NCI-H1694 treated with DMSO at 0.1 percent for 48 hours (cell line): ENCODE measurements at places on chromosomes 16 and 17.

DNA sequence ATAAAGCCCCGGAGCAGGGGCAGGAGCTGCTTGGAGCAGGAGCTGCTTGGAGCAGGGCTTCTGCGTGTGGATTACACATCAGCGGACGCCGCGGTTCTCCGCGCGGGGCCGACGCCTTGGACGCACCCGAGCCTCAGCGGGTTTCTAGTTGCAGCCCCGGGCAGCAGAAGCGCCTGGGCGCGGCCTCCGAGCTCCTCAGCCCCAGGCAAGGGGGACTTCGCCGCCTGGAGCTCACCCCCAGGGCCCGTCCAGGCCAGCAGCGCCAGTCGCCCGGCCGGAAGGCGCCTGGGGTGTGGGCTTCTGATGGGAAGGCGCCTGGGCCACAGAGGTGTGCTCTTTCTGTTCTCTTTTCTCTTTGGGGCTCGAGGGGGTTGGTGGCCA, 6.3 kb downstream of the FOXF1 start:
- DNase-seq, result no peak

DNA sequence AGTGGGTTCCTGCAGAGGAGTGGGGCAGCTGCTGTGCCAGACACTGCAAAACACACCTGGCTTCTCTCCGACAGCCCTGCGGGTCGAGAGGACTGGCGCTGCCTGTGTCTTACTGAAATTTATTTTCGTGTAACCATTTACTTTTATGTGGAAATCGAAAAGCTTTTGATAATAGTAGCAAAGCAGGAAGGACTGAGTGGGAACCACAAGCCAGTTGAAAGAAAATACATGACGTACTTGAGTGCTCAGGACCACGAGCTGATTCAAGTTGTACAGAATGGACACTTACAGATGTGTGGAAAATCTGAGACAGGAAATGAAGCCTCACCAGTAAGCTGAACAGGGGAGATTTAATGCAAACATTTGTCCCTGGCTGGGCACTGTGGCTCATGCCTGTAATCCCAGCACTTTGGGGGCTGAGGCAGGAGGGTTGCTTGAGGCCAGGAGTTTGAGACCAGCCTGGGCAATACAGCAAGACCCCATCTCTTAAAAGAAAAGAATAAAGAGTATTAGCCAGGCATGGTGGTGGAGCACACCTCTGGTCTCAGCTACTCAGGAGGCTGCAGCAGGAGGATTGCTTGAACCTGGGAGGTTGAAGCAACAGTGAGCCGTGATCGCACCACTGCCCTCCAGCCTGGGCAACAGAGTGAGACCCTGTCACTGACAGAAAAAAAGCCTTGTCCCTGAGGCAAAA, 11.3 kb upstream of the RPL13 start:
- no peak for DNase-seq

DNA sequence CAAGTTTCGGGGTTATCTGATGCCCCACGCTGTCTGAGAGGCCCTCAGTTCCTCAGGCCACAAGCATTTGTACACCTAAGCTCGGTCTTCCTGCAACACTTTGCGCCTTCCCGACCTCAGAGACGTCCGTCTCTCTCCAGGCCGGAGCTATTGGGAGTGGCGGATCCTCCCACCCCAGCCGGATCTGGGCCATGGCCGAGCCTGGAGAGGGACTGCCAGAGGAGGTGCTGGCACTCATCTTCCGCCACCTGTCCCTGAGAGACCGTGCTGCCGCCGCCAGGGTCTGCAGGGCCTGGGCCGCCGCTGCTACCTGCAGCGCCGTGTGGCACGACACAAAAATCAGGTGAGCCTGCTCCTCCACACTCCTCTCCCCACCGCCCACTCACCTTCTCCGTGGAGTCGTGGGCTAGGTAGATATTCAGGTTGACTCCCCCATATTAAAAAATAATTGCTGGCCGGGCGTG, 1.9 kb downstream of the FBXL8 start:
- no peak for DNase-seq

GRCh38 chr16:66515596-66516508, 34.1 kb downstream of the TK2 start:
- DNase-seq, result no peak

- no peak for DNase-seq
Measured at GRCh38 chr16:65523283-65523944, 401.6 kb upstream of the CDH11 start.

- DNase-seq, result no peak
Measured at GRCh38 chr17:39638317-39638716, 1.4 kb downstream of the STARD3 start.
